ENCODE measurements at places on chromosomes 16 and 17.

DNA sequence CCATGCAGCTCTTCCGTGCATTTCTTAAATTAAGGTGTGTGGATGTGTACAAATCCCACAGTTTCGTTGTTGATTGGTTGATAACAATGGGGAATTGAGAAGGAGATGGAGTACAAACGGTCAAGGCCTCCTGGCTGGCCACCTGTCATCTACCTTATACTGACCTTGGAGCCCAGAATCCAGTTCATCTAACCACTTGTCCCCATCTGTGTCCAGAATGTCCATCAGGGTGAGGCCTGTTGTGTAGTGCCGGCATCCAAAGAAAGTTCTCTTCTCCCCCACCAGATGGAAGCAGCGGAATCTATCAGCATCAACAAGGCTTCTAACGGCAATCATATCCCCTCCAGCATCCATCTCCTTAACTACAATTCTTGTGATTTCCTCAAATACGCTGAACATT lies 1.5 kb downstream of the GSDMB start:
- no peak for DNase-seq

GRCh38 chr16:5041600-5042133 lies 7.9 kb upstream of the NAGPA start:
- DNase-seq, result no peak

DNA sequence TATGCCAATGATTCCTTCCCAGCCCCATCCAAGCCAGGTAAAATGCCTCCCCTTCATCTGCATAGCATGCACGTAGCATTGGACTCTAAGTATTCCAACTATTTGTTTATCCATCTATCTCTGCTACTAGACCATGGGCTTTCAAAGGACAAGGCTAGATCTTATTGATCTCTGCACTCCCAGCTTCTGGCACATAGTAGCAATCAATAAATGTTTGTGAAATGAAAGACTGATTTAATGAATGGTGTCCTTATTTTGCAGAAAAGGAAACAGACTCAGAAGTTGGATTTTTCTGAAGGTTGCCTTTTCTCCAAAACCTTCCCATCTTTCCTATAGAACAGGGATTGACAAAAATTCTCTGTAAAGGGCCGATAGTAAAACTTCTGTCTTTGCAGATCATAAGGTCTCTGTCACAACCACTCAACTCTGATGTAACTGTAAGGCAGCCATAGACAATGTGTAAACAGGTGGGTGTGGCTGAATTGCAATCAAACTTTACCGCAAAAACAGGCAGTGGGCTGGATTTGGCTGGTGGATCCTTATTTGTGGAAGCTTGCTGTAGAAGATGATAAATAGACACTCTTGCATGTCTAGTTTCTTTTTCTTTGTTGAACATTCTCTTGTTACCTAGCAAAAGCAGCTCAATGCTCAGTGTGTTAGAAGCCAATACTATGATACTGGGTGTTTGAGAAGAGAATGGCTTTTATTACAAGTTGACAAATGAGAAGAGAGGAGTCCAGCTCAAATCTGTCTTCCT lies 7.6 kb upstream of the CMTR2 start:
- no peak for DNase-seq

- no peak for DNase-seq
Measured at GRCh38 chr17:56739376-56739775, 94.3 kb downstream of the C17orf67 start.
